ENCODE measurements at places on chromosomes 5 and 9.
A peak's percentile ranks its signal among the peaks of the same experiment; 100 is the strongest.

GRCh38 chr5:109550077-109550476, 139.7 kb upstream of the MAN2A1 start:
- no peak for DNase-seq

DNA sequence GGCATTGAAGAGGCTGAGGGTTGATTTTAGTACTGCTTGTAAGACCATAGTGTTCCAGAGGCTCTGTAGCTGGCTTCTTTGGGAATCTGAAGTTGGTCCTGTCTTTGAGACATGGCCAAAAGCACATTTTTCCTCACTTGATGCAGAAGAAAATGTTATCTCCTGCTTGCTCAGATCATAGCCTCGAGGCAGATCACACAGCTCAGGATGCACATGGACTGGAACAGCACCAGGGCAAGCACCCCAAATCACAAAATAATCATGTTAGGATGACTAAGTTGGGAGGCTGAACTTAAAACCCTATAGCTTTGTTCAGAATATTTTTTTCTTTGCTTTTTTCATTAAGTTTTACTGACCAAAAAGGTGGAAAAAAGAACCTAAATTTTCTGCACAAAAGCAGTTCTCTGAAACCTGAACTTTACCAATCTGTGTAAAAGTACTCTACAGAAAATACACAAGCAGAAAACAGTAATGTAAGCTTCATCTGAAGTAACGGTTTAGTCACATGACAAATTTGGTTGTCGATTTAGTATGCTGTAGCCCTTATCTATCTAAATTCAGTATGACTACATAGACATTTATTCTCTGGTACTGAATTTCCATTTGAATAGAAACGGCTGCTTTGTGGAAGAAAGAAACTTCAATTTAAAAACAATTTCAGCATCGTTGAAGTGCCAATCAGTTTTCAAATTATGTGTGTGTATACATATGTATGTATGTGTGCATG, 3.4 kb downstream of the KLHL9 start:
- DNase-seq: no peak

DNA sequence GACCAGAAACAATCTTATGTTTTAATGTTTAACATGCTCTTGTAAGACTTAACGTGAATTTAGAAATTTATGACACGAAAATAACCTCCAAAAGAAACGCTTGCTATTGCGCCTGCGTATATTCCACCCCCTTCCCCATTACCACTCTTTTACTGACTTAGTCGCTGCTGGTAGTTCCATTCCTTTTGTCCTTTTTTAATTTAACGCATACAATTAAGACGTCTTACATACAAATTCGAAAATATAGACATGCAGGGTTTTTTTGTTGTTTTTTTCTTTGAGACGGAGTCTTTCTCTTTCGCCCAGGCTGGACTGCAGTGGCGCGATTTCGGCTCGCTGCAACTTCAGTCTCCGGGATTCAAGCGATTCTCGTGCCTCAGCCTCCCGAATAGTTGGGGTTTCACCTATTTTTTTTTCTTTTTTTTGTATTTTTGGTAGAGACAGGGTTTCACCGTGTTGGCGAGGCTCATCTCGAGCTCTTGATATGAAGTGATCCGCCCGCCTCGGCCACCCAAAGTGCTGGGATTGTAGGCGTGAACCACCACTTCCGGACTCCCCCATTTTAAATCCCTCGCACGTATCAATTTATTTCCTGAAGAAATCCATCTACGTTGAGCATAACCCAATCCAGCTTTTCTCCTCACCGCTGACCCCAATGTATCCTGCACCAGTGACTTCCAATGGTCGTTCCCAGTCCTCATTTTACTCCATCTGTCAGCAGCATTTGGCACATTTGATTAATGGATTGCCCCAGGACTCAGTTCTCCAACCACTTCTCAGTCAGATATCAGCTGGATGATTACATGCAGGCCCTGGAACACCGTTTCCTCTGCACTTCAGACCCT, 684 bp upstream of the MED7 start:
- DNase-seq: peak; percentile 42

- no peak for DNase-seq
Measured at GRCh38 chr5:159217236-159217635, 7.9 kb upstream of the RNF145 start.

- no peak for DNase-seq
Measured at GRCh38 chr9:96009223-96009602, 133.7 kb downstream of the ERCC6L2 start.

DNA sequence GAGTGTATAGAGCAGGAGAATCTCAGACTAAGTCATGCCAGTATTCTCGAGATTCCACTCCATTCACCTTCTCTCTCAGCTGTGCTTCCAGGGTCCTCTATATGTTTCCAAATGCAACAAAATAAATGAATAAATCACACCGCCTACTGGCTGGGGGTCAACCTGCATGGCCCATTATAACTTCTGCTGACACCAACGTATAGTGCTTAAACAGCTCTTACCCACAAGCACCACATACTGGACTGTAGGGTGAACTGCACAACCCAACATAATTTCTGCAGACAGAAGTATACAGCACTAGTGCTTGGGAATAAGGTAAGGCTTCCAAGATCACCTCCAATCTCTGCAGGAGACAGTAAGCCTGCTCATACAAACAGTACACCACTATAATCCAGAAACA, 33.1 kb upstream of the HTR4 start:
- DNase-seq: no peak

- DNase-seq: no peak
Measured at GRCh38 chr5:75363726-75364495, 26.9 kb downstream of the HMGCR start.

GRCh38 chr5:64207978-64208377, 42.3 kb downstream of the RNF180 start:
- DNase-seq: no peak

DNA sequence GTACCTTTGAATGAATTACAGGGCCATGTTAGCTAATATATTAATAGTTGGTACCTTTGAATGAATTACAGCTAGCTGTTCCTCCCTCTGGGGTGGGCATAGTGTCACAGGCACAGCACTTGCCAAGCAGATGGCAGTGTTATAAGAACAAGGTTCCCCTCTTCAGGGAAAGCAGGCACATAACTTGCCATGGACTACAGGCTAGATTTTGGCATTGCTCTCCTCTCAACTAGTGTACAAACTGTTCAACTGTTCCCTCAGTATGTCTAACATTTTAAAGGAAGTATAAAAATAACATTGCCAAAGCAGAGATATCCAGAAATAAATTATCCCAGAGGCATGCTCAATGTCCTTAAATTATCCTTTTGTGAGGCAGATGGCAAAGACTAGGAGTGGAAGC, 33.7 kb downstream of the ABITRAM start:
- no peak for DNase-seq

Measured in activated CD4-positive, alpha-beta T cell treated with anti-CD3 and anti-CD28 coated beads, Interleukin-2, amount 50 U/mL, for 24 hours (primary cell).